ENCODE measurements at places on chromosomes 1 and 21. TPM values are rescaled to one million over a fixed set of nuclear protein-coding genes. Genes with fewer than 3 reads are reported as not detected.

The CDC7 gene
- 2.9 TPM for total RNA-seq

The IFI44 gene
- 35.8 TPM for total RNA-seq

The LCE1F gene
- not detected for total RNA-seq

The ADAM30 gene
- total RNA-seq, result not detected

The CRYBG2 gene
- total RNA-seq, result not detected

The PLEKHG5 gene
- 11.2 TPM for total RNA-seq

The TRIM45 gene
- 1.4 TPM for total RNA-seq

Data from osteoblast (primary cell).